ENCODE measurements at places on chromosomes 6 and 20. TPM values are rescaled to one million over a fixed set of nuclear protein-coding genes. Genes with fewer than 3 reads are reported as not detected.

PFDN6 gene
- total RNA-seq: 102 TPM

DNA sequence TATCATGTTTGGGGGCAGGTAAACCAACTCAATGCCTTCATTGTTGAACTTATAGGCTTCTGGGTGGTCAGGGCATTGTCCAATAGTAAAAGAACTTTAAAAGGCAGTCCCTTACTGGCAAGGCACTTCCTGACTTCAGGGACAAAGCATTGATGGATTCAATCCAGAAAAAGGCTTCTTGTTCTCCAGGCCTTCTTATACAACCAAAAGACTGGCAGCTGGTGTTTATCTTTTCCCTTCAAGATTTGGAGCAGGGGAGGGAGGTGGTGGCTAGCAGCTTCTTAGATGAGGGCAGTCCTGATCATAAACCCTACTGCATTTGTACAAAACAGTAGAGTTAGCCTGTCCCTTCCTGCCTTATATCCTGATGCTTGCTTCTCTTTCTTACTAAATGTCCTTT is 57.5 kb downstream of the NCOA3 start:
- DNase-seq: no peak
- H3K36me3 ChIP-seq: no peaks in the 10 kb centered on the region
- H3K27ac ChIP-seq: no peak overlapping the region
- H3K4me3 ChIP-seq: no peak overlapping the region

- no peak for DNase-seq
- no peaks in the 10 kb centered on the region for H3K4me1 ChIP-seq
- H3K27me3 ChIP-seq: no peaks in the 10 kb centered on the region
Measured at GRCh38 chr20:8492173-8492572, 360.1 kb downstream of the PLCB1 start.

- no peak for DNase-seq
- no peaks in the 10 kb centered on the region for H3K27me3 ChIP-seq
- peaks cover 25% of the 10 kb centered on the region for H3K4me1 ChIP-seq
- H3K4me3 ChIP-seq: no peak overlapping the region
- H3K36me3 ChIP-seq: no peaks in the 10 kb centered on the region
- peak overlapping the region; percentile 81 for H3K27ac ChIP-seq
Measured at GRCh38 chr6:166657531-166657930, 30.5 kb upstream of the RPS6KA2 start.

- no peak overlapping the region for H3K4me3 ChIP-seq
- H3K4me1 ChIP-seq: no peaks in the 10 kb centered on the region
- H3K36me3 ChIP-seq: no peaks in the 10 kb centered on the region
Measured at GRCh38 chr6:167993169-167993568, 4.3 kb upstream of the KIF25 start.

DNA sequence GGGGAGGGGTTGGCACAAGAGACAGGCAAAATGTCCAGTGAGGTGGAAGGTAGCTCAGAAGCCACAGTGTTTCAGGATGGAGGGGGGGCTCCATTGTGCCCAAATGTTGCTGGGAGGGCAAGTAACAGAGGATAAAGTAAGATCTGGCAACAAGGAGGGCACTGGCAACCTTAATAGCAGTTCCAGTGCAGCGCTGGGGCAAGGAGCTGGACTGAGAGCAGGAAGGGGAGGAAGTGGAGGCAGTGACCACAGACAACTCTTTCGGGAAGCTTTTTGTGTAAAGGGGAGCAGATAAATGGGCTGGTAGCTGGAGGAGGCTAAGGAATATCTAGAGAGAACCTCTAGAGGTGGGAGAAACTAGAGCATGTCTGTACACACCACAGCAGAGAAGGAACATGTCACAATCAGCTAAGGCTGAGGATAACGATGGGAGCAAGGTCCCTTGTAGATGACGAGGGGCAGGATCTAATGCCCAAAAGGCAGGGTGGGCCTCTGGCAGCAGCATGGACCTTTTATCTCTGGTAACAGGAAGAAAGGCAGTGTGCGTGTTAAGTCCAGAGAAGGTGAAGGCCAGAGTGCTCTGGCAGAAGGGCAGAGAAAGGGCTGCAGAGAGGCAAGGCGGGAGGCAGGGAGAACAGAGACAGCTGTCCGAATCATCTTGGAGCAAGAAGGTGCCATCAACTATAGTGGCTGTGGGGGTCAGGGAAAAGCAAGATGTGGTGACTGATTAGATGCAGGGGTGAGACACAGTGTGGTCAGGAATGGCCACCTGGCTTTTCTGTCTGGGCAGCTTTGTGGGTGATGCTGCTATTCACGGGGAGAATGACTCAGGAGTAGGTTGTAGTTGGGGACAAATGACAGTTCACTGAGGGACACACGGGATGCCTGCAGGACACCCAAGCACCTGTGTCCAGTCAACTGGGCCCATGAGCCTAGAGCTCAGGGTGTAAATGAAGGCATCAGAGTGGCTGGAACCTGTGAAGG is 17.4 kb downstream of the TMEM242 start:
- no peak for DNase-seq
- H3K4me3 ChIP-seq: no peak overlapping the region
- H3K4me1 ChIP-seq: no peaks in the 10 kb centered on the region
- H3K27me3 ChIP-seq: no peaks in the 10 kb centered on the region
- no peak overlapping the region for H3K27ac ChIP-seq

GRCh38 chr6:165889636-165890403 is 226.8 kb upstream of the PDE10A start:
- no peaks in the 10 kb centered on the region for H3K36me3 ChIP-seq
- H3K4me1 ChIP-seq: no peaks in the 10 kb centered on the region
- no peak overlapping the region for H3K4me3 ChIP-seq
- 0 out of 2 replicates have a peak, but pooled peaks cover 3% of the 10 kb centered on the region for H3K27me3 ChIP-seq
- peak; percentile 36 for DNase-seq
- H3K27ac ChIP-seq: no peak overlapping the region

DNA sequence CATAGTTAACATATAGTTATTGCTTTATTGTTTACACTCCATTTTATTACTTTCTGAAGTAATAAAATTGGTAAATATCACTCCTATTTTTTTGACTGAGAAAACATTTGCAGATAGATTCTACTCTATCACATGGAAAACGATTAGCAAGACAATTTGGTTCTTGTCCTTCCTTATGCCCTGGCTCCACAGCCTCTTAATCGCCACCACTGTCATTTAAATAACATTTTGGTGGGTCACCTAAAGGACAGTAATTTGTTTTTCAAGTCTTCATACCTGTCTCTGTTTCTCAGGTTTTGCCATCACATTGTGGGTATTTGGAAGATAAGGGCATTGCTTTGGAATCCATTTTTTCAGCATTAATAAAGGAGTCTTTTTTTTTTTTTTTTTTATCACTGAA is 521.5 kb upstream of the IRAK1BP1 start:
- H3K27me3 ChIP-seq: no peaks in the 10 kb centered on the region
- H3K4me3 ChIP-seq: no peak overlapping the region
- H3K4me1 ChIP-seq: no peaks in the 10 kb centered on the region
- H3K36me3 ChIP-seq: no peaks in the 10 kb centered on the region
- H3K27ac ChIP-seq: no peak overlapping the region
- DNase-seq: no peak

DNA sequence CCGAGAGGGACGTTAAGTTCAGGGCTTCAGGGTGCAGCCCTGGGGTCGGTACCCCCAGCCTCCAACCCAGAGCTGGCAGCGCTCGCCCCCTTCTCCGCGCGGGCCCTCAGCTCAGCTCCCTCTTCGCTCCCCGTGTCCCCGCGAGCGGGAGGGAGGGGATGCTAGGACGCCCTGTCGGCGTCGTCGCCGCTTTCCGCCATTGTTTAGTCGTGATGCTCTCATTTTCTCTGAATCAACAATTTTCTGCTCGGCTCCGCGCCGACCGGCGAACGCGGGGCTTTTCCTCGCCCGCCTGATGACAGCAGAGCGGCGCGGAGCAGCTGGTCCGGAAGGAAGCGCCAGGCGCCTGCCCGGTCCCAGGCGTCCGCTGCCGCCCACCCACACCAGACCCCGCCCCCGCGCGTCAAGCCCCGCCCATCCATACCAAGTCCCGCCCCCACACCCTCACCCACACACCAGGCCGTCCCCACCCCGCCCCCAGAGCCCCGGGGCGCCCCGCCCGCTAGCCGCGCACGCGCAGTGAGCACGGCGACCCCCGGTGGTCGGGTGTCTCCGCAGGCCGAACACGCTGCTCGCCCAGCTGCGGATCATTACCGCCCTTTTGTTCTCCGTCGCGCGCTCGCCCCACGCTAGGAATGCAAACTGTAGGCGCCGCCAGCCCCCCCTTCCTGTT is 50.1 kb upstream of the SLC32A1 start:
- no peaks in the 10 kb centered on the region for H3K36me3 ChIP-seq
- H3K27me3 ChIP-seq: no peaks in the 10 kb centered on the region
- peak; percentile 70 for DNase-seq
- peak overlapping the region; percentile 63 for H3K4me3 ChIP-seq
- no peaks in the 10 kb centered on the region for H3K4me1 ChIP-seq

- H3K4me1 ChIP-seq: no peaks in the 10 kb centered on the region
- no peak overlapping the region for H3K27ac ChIP-seq
- H3K4me3 ChIP-seq: no peak overlapping the region
- no peak for DNase-seq
- no peaks in the 10 kb centered on the region for H3K27me3 ChIP-seq
Measured at GRCh38 chr20:11246251-11246775, 572.5 kb upstream of the JAG1 start.

DNA sequence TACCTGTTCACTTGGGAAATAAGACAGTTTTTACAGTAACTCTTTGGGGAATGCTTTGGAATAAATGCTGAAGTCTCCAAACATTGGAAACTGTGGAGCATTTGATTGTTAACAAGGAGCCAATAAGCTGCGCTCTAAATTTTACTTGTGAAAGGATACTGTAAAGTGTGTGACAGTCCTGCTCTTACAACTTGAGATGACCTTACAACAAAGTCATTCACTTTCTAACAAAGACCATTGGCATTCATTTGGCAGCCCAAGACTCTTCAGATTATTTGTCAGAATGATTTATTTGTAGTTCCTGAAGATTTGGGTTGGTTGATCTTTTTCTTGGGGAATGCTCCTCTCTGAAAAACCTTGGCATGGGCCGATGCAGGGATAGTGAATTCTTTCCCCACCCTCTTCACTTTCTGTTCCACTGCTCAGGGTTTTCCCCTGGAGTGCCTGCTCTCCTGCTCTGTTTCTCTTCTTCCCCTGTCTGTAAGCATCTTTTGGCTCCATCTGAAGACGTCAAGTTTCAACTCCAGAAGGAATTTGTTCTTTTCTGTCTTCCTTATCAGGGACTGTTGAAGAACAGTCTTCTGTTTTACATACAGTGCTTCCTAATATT is 116.4 kb downstream of the AKAP7 start:
- H3K4me1 ChIP-seq: no peaks in the 10 kb centered on the region
- H3K27me3 ChIP-seq: no peaks in the 10 kb centered on the region
- no peak for DNase-seq
- H3K36me3 ChIP-seq: no peaks in the 10 kb centered on the region

DNA sequence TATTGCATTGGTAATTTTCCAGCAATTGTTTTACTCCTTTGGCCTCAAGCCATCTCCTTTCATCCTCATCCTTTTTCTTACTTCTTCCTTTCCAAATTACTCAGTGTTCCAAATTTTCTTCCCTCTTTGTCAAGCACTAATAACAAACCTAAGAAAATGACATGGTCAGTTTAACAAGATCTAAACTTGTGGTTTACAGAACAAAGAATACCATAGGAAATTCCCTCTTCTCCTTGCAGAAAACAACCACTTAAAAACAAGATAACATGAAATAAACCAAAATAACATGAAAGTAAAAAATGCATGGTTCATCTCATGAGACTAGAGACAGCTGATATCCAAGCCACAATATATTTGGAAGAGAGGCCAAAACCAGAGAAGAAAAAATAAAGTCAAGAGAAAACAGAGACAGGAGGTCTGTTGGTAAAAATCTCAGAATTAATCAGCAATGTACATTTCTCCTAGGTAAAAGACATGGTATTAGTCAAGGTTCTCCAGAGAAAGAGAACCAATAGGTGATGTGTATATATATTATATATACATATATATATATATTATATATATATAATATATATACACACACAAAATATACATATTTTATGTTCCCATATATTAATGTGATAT is 51.0 kb upstream of the SENP6 start:
- no peak overlapping the region for H3K27ac ChIP-seq
- no peaks in the 10 kb centered on the region for H3K4me1 ChIP-seq
- H3K27me3 ChIP-seq: no peaks in the 10 kb centered on the region

GRCh38 chr20:8635048-8635572 is 433.8 kb upstream of the PLCB4 start:
- H3K27ac ChIP-seq: no peak overlapping the region
- no peaks in the 10 kb centered on the region for H3K4me1 ChIP-seq
- H3K27me3 ChIP-seq: no peaks in the 10 kb centered on the region
- no peak overlapping the region for H3K4me3 ChIP-seq

DNA sequence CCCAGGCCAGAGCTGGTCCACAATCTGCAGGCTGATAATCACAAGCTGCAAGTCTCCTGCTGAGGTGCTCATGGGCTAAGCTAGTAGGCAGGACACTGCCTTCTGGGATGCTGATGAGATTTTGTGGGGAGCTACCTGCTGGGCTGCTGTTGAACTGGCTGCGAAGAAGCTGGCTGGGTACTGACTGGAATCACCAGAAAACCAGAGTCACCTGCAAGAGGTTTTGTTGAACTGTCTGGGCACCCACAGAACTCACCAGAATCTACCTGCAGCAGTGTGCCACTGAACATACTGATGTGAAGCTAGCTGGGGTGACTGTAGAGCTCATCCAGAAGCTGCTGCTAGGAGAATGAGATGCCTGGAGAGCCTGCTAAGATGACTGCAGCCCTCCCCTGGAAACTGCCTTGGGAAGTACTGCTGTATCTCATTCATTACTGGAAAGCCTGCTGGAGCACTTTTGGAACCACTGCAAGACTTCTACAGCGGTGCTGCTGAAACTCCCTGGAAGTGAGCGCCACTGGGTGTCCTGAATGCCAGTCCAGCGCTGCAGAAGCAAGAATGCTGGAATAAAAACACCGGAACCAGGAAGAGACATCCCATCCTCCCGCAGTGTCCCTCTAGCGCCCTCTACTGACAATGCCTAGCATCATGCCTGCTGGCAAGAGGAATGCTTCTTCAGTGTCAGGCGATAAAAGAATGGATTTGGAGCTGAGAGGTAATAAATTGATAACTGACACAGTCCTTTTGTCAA is 64.9 kb upstream of the ARHGAP18 start:
- DNase-seq: peak; percentile 84
- H3K27me3 ChIP-seq: no peaks in the 10 kb centered on the region
- no peak overlapping the region for H3K27ac ChIP-seq
- no peaks in the 10 kb centered on the region for H3K36me3 ChIP-seq

DNA sequence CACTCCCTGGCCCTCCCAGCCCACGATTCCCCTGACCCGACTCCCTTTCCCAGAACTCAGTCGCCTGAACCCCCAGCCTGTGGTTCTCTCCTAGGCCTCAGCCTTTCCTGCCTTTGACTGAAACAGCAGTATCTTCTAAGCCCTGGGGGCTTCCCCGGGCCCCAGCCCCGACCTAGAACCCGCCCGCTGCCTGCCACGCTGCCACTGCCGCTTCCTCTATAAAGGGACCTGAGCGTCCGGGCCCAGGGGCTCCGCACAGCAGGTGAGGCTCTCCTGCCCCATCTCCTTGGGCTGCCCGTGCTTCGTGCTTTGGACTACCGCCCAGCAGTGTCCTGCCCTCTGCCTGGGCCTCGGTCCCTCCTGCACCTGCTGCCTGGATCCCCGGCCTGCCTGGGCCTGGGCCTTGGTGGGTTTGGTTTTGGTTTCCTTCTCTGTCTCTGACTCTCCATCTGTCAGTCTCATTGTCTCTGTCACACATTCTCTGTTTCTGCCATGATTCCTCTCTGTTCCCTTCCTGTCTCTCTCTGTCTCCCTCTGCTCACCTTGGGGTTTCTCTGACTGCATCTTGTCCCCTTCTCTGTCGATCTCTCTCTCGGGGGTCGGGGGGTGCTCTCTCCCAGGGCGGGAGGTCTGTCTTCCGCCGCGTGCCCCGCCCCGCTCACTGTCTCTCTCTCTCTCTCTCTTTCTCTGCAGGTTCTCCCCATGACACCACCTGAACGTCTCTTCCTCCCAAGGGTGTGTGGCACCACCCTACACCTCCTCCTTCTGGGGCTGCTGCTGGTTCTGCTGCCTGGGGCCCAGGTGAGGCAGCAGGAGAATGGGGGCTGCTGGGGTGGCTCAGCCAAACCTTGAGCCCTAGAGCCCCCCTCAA is at the start of gene LTA:
TSS of gene LTA (plus strand) at position 249 of the 871 bp plus-strand sequence. CDS start at position 703, 454 bp downstream.
- no peak for DNase-seq
- no peaks in the 10 kb centered on the region for H3K36me3 ChIP-seq
- H3K27me3 ChIP-seq: peaks cover 14% of the 10 kb centered on the region

All from SJCRH30 (cell line).